ENCODE measurements at places on chromosomes 2 and 18.

DNA sequence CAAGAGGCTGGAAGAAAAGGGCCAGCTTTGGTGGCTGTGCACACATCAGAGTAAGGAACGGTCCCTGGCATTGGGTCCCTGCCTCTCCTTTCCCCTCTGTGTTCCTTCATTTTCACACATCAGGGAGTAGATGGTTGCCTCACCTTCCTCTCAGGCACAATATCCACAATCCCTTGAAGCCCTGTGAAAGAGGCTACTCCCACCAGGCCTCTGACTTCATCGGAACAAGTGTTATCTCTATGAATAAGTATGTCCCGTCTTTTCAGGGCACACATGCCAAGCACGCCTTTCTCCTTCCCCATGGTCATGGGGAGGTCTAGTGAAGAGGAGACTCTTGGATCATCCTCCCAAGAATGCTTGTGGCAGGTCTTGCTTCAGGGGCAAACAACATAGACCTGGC is 61.2 kb upstream of the LMAN1 start:
- DNase-seq, result no peak

- DNase-seq, result no peak
These were observed 47.6 kb upstream of the OTOS start for GRCh38 chr2:240187989-240188590.

- DNase-seq, result no peak
These were observed 242.4 kb downstream of the LDLRAD4 start for GRCh38 chr18:13460946-13461345.

- no peak for DNase-seq
These were observed 126.9 kb upstream of the NCK2 start for GRCh38 chr2:105617631-105618350.

DNA sequence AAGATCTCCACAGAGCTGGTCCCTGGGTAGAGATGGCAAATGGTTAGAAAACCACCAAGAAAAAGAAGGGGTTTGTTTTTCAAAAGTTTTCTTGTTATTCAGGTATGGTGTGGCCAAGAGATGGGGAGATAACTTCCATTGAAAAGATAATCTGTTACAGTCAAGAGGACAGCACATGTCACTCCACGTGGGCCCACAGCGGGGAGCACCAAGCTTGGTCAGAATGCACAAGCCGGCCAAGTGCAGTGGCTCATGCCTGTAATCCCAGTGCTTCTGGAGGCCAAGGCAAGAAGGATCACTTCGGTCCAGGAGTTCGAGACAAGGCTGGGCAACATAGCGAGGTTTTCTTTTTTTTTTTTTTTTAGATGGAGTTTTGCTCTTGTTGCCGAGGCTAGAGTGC is 6.0 kb upstream of the LCLAT1 start:
- DNase-seq, result no peak

DNA sequence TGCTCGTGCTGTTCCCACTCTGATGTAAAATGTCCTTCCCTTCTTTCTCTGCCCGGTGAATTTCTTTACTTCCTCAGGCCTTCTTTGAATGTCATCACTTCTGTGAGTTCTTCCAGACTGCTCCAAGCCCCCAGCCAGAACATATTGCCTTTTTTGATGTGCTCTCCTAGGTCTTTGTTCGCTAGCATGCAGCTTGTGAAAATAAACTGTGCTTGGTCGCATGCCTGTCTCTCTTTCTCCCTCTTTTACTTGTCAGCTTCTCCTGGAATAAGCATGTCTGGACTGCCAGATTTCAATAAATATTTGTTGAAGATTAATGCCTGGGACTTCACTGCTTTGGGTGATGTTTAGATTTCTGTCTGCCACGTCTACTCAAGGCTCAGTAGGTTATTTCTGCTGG is 82.7 kb upstream of the ARHGAP28 start:
- DNase-seq, result no peak

- no peak for DNase-seq
These were observed 1531.7 kb upstream of the PIK3C3 start for GRCh38 chr18:40423291-40423690.

DNA sequence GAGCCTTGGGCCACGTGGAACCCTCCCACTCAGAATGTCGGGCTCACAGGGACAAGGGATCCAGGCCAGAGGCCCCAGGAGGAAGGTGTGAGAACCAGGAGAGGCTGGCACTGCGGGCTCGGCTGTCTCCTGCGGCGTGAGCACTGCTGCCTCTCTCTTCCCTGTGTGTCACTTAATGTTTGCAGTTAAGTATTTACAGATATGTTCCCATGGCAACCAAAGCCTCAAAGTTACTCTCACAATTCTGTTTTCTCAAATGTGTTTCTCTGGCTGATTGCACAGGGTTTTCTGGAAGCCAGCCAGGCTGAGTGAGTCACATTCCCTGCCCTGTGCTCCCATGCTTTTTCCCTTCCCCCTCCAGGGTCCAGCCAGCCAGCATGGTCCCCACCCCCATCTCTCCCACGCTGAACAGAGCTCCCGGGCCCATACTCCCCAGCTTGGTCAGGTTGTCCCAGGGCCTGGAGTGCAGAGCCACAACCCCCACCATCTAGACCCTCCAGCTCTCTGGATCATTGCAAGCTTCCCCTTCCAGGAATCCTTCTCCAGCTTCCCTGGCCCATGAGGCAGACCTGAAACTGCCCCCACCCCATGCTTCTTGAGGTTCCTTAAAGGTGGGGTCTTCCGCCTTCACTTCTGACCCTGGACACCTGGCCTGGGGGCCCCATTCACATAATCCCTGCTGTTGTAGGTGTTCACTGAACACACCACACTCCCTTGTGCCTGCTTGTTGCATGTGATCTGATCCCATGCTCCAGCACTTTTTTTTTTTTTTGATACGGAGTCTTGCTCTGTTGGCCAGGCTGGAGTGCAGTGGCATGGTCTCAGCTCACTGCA is 265.9 kb downstream of the CELF4 start:
- no peak for DNase-seq

DNA sequence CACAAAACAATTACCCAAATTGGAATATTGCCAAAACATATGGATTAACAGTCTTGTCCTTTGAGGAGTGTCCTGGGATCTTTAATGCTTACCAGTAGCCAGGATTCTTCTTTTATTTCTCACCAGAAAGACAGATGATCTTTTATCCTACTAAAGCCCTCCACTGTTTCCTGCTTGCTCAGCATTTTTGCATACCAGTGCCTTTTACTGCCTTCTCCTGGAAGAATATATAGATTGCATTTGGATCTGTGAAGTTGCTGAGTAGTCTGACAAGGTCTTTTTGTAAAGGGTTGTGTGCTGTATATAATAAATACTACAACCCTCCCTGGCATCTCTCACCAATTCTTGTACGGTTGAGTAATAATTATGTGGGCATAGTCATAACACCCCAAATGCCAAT is 652.2 kb downstream of the LRRTM4 start:
- DNase-seq, result no peak

- no peak for DNase-seq
These were observed 1068.0 kb upstream of the ZEB2 start for GRCh38 chr2:145587922-145588321.

- DNase-seq, result no peak
These were observed 205.4 kb downstream of the HDAC4 start for GRCh38 chr2:239195318-239195871.

DNA sequence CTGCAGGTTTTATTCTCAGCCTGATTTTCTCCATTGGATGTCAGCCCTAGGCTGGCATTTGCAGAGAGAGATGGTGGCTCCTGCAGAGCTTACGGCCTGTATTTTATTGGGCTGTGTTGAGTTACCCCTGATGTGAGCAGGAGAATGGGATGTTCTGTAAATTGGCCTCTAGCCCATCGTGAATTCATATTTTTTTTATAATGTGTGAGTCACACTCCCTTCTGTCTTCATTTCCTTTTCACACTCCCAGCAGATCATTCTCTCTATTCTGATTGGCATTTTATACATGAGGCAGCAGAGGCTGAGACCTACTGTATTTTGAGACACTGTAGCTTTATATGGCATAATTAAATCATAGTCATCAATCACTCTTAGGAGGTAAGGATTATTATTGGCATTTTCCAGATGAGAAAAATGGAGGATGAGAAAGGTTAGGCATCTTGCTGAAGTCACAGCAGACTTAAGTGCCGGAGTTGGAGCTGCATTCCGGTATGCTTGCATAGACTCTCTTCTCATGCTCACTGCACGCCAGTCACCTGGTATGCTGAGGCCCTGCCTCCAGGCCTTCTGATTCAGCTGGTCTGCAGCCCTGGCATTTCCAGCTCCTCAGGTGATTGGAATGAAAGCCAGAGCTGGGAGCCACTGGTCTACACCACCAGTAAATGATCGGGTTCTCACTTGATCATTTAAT is 142.4 kb downstream of the NEDD4L start:
- DNase-seq, result no peak

- no peak for DNase-seq
These were observed 47.5 kb downstream of the FRZB start for GRCh38 chr2:182818925-182819324.
